ENCODE measurements at places on chromosomes 1 and 21.

DNA sequence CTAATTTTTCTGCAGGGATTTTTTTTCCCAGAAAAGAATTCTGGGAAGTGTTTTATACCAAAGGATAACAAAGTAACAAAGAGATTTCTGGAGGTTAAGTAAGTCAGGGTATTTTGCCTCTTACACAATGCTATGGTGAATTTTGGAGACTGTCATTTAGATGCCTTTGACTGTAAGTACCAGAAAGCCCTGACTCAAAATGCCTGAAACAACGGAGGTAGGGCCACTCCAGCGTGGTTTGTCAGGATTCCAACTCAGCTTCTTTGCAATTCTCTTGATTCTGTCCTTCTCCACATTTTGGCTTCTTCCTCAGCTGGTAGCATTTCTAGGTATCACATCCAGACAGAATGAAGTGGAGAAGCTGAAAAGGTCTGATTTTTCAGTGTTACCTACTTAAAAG lies 106.5 kb downstream of the UCHL5 start:
- no peak for DNase-seq

- peak; percentile 20 for DNase-seq
Observed at GRCh38 chr1:40625076-40625475, 40.4 kb downstream of the RIMS3 start.

GRCh38 chr1:84143796-84144565 lies at the start of gene PRKACB:
Gene PRKACB (plus strand): TSS chr1:84144271. CDS start chr1:84144362, 91 bp downstream.
- no peak for DNase-seq

DNA sequence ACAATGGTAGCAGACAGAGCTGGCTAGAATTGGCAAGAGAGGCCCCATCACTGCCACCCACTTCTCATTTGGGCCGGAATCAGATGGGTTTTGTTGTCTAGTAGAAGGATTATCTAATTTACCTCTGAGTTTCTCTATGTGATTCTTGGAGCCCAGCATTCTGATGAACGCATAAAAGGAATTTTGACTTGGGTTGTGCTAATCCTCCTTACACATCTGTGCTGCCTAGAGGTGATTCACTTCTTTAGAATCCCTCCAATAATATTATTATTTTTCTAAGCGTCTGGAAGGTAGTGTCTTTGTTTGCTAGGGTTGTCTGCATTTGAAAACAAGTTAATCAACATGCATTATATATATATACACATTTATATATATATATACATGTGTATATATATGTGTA lies 118.1 kb downstream of the RUNX1 start:
- DNase-seq, result no peak

DNA sequence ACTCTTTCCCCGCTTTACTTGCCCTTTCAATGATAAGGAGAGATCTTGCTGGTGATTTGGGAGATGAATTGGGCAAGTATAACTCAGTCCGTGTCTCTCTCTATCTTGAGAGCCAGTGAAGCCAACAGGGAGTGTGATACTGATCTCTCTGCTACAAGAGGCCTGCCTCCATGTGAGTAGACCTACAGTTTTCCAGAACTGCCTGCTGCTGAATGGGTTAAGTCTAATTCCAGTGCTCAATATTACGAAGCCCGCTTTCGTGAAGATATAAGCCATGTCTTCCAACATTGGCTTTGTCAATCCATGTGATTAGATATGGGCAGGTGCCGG lies 92.6 kb downstream of the ADCY10 start:
- DNase-seq, result no peak

DNA sequence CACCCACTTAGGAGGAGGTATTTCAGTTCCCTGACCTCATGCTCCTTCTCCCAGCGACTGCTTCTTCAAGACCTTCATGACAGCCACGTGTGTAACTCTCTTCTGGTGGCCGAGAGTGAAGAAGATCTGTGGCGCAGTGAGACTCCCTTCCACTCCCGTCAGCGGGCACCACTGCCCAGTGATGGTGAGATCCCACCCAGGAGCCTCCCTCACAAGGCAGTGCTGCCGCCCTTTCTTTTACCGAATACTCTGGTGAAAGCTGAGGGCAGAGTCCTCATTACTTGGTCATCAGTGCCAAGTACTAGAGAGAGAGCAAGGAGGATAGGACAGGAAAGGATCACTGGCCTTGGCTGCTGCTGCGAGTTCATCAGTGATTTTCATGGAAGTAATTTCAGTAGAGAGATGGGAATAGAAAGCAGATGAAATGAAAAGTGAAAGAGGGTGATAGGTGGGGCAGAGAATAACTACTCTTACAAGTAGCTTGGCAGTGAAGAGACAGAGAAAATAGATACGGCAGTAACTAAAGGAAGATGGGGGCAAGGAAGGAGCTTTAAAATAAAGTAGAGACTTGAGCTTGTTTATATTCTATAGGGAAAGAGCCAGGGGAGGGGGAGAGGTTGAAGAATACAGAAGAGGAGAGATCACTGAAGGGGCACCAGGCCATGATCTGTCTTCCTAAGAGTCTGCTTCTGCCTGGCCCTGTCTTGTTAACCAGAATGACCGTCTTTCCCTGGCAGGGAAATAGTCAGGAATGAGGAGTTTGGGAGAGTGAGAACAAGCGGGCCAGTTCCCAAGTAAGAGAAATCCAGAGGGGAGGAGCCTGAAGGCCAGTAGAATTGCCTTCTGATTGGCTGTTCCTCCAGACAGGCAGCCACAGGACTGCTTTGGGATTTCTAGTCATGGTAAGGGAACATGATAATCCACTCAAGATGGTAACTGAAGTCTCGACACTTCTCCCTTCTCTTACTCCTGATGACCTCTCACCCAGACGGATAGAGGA lies 18.3 kb downstream of the HYI start:
- no peak for DNase-seq

GRCh38 chr1:9361630-9362260 lies 69.1 kb downstream of the SPSB1 start:
- no peak for DNase-seq

GRCh38 chr1:38724160-38725131 lies 135.1 kb downstream of the RRAGC start:
- DNase-seq, result no peak

DNA sequence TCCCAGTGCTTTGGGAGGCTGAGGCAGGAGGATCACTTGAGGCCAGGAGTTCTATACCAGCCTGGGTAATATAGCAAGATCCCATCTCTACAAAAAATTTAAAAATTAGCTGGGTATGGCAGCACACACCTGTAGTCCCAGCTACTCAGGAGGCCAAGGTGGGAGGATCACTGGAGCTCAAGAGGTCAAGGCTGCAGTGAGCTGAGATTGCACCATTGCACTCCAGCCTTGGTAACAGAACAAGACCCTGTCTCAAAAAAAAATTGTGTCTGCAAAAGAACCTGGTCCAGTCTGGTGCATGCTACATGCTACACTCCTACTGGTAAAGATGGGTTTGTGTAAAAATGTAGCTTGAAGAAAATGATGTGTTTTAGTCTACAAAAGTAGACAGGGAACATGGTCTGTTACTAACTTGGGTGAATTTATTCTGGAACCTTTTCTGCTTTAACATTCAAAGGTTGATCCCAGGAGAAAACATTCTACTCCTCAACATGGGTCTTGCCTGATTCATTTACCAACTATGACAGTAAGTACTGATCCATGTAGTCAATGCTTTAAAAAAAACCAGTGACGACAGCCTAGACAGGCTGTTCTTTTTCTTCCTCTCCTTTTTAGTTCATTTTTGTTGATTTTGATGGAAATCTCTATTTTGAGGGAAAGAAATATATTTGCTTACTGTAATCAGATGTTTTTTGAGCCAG lies 32.7 kb upstream of the ENAH start:
- DNase-seq, result no peak

GRCh38 chr1:203996126-203996525 lies 76.8 kb upstream of the SOX13 start:
- DNase-seq, result no peak

- DNase-seq, result no peak
Observed at GRCh38 chr1:53132176-53132575, 10.3 kb downstream of the SLC1A7 start.

DNA sequence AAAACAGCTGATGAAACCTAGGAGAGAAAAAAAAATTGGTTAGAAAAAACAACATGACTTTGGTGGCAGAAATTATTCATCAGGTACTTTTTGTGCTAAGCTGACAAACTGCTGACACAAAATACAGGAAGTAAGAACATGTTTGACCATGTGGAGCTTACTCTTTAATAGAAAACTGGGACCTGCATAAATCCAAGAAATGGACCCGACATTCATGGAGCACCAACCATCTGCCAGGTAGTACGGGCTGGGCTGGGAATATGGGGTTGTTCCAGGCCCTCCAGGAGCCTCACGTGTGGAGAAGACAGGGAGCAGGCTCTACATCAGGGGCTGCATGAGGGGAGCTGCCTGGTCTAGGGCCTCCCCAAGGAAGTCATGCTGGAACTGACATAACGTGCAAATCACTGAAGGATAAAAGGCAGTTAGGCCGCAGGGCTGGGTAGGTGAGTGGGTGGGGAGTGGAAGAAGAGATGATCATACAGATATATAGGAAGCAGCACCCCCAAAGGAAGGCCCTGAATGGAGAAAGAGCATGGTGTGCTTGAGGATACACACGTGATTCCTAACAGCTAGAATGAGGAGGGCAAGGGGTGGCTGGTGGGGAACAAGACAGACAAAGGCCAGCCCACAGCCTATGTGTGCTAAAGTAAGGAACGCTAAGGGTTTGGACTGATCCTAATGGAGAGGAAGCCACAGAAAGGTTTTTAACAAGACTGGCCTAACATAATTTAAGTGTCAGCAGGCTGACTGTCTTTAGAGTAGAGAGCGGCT lies 26.1 kb downstream of the CD58 start:
- no peak for DNase-seq

GRCh38 chr1:94873520-94874351 lies 53.2 kb downstream of the CNN3 start:
- DNase-seq, result no peak

DNA sequence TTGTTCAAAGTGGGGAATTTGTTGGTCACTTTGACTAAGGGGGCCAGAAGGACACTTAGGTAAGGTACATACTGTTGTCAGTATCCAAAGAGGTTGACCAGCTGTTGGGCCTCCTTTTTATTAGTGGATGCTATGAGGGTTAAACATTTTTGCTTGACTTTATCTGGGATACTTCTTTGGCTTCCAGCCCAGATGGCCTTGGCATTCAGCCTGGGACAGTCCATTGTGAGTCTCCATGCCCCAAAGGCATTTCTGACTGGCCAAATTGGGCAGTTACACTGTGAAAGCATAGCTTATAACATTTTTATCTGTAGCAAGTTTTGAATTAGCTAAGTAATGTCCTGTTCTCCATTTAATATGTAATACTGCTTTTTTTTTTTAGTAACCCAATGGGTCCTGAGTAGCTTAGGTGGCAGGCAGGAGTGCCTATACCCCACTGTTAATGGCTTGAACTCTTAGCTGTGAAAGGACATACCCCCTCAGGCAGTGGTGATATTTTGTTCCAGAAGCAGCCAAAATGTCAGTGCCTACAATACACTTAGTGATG lies 35.4 kb upstream of the CD1D start:
- no peak for DNase-seq

- no peak for DNase-seq
Observed at GRCh38 chr1:20684651-20685050, 23.5 kb upstream of the DDOST start.

- peak; percentile 6 for DNase-seq
Observed at GRCh38 chr1:198556971-198557370, 16.5 kb upstream of the ATP6V1G3 start.

- DNase-seq, result no peak
Observed at GRCh38 chr1:192284927-192285326, 31.9 kb upstream of the RGS21 start.

- no peak for DNase-seq
Observed at GRCh38 chr21:16773206-16773605, 739.6 kb upstream of the CXADR start.
